Stimulated activated naive CD4-positive, alpha-beta T cell (primary cell): ENCODE measurements at places on chromosomes 7 and 10.

DNA sequence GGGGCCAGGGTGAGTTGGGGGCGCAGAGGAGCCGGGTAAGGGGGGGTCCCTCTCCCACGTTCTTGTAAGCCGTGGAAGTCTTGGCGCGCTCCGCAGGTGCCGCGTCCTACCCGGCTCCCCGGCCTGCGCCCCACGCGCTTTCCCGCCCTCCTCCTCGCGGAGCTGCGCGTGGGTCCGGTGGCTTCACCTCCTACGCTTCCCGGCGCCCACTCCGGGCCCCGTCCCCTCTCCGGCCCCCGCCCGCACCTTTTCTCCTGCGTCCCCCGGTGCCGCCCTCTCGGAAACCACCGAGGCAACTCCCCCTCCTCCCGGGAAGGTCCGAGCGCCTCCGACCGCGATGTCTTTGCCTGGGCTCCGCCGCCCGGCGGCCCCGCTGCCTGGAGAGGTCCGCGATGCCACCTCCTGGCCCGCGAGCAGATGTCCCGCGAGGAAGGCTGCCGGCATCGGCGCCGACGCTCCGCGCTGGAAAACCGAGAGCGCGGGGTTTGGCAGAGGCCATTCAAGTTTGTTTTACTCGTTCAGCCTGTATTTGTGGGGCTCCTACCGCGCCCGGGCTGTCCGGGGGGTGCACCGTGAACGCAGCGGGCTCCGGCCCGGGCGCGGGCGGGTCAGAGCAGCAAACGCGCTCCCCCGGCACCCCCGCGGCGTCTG is 2.4 kb upstream of the NKX6-2 start:
- no peak for DNase-seq

GRCh38 chr10:86636311-86636710 is 18.0 kb upstream of the OPN4 start:
- DNase-seq = no peak

DNA sequence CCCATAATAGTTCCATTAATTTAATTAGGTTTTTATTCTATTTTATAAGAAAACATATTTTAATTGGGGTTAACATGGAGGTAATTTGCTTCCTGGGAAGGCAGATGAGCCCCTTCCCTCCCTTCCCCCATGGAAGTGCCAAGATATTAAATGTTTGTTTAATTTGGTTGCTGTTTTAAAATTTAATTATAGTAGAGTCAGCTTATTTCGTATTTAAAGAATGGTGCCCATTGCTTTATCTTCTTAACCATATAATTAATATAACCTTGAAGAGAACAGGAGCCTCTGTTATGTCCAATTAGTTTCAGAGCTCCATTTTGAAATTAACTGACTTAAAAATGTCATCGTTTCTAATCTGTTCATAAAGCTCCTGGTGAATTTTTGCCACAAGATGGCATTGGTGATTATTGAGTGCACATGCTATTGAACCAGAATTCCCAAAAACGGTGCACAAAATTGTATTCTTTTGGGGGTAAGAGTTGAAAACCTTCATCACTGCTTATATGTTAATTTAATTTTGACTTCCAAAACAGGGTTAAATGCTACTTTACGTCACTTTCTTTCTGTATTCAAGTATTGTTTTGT is 26.0 kb downstream of the KLHDC10 start:
- no peak for DNase-seq

GRCh38 chr7:91280185-91280584 is 16.0 kb downstream of the FZD1 start:
- no peak for DNase-seq

DNA sequence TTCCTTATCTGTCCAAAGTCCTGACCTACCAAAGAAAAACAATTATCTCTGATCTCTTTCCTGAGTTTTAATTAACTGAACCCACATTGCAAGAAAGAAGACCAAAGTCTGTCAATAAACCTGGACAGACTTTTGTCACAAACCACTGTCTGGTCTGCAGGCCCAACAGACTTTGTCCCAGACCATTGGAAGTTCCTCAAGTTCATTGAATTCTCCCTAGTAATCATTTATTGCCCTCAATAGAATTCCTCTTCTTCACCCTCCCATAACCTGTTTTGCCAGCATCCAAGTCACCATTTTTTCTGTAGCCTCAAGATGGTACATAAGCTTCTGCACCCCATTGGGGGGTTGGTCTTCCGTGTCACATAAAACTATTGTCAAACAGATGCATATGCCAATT is 3.9 kb upstream of the DNMBP start:
- DNase-seq = no peak

DNA sequence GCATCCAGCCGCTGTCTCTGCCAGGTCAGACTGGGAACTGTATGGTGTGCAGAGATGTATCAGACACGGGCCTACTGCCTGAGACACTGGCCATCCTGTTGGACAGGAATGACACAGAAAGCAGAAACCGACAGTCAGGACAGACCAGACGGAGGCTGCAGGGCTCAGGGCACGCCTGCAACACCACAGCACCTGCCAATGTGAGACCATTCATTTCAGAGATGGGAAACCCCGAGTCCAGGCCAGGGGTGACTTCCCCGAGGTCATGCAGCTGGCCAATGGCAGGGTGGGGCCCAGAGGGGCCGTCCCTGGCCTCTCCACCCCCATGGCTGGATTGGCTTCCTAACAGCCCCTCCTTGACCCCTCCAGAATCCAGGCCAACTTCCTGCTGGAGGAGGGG is 34.7 kb downstream of the GRID1 start:
- no peak for DNase-seq

GRCh38 chr10:105956550-105956949 is 1208.0 kb downstream of the SORCS1 start:
- DNase-seq = no peak

DNA sequence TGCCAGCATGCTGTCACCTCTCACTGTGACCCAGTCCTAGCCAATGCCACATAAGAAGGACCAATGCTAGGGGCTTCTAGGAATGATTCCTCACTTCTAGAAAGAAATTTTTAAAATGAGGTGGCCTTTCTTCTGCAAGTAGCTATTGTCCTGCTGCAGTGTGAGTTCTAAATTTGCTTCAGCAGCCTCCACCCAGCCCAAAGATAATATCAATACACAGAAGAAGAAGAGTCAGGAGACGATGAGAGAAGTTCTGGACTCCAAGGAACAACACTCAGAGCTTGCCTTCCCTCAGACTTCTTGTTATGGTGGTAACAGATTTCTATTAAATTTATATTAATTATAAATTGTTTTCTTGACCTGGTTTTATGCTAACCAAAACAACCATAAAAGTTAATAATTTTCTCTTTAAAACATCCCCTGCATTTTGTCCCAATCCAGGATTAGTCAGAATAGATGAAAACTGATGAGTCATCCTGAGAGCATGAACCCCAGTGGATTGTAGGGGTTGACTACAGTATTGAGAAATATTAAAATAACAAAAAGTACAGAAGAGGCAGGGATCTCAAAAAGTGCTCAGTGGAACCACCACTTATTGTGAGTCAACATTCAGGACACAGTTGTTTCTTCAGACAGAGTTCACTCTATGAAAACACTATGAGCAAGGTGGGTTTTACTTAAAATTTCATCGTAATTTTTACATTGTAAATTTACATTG is 29.6 kb upstream of the AKR1C2 start:
- no peak for DNase-seq

GRCh38 chr10:112159469-112159868 is 24.1 kb downstream of the GPAM start:
- no peak for DNase-seq

- no peak for DNase-seq
These were observed 50.4 kb downstream of the VKORC1L1 start for GRCh38 chr7:65923316-65923715.

DNA sequence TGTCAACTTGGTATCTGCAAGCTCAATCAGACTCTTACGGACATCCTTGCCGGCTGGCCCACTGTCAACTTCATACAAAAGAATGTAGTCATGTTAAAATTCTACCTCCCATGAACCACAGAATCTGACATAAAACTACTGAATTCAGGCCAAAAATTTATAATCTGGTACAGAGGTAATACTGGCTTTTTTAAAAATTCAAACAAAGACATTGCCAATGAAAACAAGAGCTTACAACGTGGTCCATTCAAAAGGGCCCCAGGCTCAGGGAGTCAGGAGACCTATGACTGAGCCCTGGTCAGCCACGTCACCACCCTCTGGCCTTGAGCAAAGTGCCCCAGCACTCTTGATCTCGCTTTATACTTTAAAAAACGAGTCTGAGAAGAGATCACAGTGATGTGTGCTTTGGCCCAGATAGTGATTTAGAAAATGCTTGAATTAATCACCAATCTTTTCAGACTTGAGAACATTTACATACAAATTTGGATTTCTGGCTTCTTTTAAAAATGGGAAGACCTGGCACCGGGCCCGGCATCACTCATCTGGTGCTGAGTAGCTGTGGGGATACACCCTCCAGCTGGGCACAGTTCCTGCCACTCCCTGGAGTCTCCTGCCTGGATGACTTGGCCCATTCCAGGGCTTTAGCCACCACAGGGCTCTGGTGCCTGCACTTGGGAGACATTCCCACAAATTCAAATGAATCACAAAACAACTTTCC is 94.1 kb downstream of the PIP4K2A start:
- DNase-seq = no peak

GRCh38 chr7:75772081-75773077 is at the start of gene CCL26:
Gene CCL26 (minus strand): TSS chr7:75772211. CDS start chr7:75772176, 35 bp downstream.
- DNase-seq = no peak

DNA sequence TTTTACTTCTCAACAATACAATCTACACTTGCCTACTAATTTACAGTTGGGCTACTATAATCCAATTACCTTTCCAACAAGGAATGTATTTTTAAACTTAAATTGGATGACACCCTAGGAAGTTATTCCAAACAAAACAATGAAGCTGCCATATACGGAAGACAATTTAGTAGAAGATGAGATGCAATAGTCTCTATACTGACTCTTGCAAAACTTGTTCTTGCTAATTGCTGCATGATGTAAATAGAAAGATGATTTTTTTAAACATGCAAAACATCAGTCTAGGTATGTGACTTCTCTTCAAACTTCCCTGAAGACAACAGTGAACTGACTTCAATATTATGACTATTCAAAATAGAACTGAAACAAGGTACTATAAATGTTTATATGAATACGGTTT is 17.6 kb downstream of the NT5C3A start:
- no peak for DNase-seq

DNA sequence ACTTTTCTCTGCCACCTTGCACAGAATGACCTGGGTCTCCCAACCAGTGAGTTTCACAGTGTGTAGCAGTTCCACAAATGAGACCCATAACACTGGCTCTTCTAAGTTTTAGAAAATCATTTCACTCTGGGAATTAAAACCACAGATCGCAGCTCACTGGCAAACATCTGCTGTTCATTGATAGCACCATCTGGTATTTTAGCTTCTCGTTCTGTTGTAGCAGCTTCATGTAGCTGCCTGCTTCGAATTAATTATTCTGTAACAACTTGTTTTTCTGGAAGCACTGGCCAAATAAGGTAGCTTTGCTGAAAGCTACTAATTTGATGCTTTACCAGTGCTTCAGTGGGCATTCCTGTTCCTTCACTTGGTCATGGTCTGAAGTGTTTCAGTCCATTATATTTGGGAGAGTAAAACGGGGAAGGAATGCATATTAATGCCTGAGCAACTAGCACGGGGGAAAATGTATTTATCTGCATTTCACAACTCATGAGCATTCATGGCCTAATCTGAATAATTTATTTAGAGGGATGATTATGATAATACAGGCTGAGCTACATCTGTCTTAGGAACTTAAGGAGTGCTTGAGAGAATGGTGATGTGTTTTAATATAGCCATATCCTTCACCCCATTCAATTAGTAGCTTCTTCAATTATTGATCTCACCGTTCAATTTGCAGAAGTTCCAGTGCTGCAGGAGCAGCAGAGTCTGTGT is 447.4 kb downstream of the XPNPEP1 start:
- DNase-seq = no peak

DNA sequence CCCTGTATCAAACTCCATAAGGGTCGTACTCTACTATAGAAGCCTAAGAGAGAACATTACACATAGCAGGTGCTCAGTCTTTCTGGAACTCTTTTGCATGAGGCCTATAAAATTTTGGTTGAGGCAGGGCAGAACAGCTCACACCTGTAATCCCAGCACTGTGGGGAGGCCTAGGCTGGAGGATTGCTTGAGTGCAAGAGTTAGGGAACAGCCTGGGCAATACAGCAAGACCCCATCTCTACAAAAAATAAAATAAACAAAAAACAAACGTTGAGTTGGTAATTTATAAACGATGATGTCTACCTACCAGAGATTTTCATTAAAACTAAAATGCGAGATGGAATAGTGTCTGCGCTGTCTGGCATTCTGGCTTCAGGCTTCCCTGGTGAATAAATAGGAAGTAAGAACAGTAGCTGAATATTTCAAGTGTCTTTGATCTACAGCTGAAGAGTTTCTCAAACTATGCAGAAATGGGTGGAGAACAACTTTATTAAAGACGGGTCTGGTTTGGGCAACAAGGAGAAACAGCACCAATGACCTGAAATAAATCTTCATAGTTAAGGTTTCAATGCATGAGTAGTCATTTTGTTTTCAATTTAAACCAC is 774 bp downstream of the PON2 start:
- no peak for DNase-seq

- no peak for DNase-seq
These were observed 6.9 kb downstream of the TMEM236 start for GRCh38 chr10:17758896-17759295.

- no peak for DNase-seq
These were observed 51.7 kb downstream of the BZW2 start for GRCh38 chr7:16697507-16698199.

- DNase-seq = no peak
These were observed 160.2 kb downstream of the SH2D4B start for GRCh38 chr10:80697926-80698325.

DNA sequence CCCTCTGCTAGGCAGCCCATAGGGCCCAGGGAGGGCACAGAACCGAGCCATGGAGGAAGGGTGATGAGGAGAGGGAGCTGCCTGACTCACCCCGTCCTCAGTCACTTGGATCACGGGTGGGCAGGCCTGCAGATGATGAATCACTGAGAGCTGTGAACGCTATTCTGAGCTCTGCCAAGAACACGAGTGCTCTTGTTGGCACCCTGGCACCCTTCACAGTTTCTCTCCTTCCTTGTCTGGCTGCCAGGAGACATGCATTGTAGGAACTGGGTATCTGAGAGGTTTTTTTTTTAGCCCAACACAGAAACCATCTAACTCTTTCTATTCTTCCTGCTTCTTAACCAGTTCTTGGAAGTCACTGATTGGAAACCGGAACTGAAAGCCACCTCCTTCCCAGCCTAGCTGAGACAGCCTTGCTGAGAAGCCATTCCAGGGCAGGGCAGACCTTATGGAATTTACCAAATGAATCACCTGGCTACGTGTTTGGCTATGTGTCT is 82.1 kb downstream of the SLC37A3 start:
- DNase-seq = no peak

DNA sequence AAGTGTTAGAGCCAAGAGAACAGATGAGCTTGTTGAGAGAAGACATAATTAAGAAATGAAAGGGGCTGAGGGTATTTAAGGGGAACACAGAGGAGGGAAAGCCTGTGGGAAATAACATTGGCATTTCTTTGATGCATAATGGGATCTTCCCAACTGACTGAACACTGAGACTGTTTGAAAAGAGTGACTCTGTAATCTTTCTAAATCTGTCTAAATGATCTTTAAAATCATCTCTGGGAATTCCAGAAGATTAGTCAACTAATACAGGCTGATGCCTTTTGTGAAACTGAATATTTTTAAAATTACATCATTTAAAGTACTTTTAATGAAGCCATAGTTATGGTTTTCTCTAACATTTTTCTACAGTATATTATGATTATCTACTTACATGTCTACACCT is 17.4 kb upstream of the SLC35G1 start:
- DNase-seq = no peak
